ENCODE measurements at places on chromosomes 4 and X.
A peak's percentile ranks its signal among the peaks of the same experiment; 100 is the strongest.

DNA sequence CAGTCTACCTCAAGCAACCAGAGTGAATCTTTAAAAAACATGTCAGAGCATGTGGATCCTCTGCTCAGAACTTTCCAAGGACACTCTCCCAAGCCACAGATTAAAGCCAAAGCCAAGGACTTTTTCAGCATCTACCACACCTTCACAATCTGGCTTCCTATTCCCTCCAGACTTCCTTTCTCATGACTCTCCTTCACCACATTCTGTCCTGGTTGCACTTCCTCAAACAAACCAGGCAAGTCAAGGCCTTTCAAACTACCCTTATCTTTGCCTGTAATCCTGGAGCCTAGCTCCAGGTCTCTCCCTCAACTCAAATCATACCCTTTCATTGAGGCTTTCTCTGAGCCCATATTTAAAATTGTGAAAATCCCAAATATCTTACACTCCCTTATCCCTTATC is 191.6 kb upstream of the GALNTL6 start:
- no peak for DNase-seq

DNA sequence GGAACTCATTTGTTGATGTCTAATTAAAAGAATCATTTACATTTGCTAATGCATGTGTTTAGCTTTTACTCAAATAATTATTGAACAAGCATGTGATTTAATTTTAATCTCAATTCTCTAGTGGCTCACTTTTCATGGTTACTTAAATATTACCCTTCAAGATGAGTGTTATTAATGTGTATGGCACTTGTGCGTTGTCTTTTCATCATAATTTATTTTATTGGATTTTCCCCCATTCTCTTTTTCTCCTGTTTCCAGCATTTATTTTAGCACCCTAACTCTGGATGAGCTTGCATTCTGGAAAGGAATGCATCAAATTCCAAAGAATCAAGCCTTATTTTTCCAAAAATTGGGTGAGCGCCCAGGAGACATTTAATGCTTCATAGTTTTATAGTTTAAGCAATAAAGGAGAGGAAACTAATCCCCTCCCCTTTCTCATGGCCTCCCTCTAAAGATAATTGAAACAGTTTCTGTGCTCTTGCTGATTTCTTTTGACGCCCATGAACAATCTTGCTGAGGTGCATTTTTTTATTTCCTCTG is 191.1 kb upstream of the FAT4 start:
- peak; percentile 72 for DNase-seq

DNA sequence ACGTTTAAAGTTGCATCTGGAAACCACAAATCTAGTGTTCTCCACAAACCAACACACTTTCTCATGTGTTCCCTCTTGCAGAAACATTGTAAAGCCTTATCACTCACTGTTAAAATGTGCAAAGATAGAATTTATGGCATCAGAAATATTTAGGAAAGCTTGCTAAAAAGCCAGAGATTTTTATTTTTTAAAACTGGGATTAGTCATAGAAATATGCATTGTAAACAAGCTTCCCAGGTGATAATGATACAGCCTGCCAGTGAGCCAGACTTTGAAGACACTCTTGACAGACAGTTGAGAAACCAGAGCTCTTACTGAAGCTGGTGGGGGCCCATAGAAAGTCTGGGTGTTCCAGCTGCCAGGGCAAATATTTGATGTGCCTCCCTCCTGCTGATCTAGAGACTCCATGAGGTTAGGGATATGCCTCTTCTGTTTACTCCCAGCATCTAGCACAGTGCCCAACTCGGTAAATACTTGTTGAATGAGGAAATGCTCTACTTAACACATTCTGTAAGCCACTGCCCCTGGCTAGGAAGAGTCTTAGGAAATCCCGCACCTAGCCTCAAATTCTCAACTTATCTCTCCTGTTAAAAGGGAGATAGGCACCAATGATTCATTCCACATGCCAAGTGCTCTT is 179.0 kb upstream of the RASGEF1B start:
- no peak for DNase-seq

DNA sequence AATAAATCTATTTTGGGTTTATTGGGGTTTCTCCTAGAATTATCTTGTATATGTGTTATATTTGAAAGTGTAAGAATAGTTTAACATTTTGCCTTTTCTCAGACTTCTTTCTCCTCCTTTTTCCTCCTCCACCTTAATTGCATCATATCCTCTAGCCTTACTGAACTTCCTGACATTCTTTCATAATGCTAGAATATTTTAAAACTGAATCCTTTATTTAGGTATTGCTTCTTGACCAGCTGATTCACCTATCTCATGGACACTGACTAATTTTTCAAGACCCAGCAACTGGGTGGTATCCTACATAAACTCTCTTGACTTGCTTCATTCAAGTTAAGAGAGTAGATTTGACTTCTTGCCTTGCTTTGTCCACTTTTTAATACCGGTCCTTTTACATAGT is 1508.9 kb downstream of the STIM2 start:
- DNase-seq, result no peak

DNA sequence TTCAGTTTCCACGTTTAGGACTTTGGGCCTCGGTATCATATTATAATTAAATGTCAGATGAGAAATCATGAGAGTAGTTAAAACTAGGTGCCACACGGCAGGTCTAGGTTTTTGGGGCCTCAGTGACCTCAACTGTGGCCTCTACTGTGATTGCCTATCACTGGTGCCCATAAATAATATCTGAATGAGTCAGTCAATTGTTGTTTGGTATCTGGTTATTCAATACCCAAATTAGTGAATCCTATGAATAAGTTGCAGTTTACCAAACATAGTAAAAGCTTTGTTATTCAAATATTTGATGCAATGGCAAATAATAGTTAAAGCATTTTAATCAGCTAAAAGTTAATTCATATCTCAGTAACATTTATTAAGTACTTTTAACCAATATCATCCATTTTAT is 188.8 kb downstream of the PPP3CA start:
- no peak for DNase-seq

- DNase-seq, result no peak
Measured at GRCh38 chrX:93169771-93170170, 503.6 kb downstream of the NAP1L3 start.

DNA sequence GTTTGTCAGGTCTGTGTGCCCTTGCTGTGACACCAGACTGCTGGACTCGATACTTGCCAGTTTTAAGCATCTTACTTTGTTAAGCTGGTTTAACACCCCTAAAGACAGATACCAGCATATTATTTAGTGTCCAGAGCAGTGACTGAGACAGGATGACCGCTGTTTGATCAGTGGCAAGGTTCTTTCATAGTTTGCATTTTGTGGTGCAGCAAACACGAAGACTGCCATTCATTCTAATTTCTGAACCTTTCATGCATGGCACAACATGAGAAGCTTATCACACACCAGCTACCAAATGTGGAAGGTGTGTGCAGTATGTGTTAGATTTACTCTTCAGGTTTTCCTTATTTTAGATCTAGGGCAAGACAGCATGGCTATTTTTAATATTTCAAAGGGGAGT is 28.2 kb downstream of the JADE1 start:
- DNase-seq, result no peak

- DNase-seq, result no peak
Measured at GRCh38 chr4:158728236-158728635, 5.0 kb upstream of the PPID start.

- DNase-seq, result no peak
Measured at GRCh38 chr4:17512973-17513665, 1.2 kb upstream of the QDPR start.

GRCh38 chrX:69307756-69308155 is 142.5 kb upstream of the PJA1 start:
- no peak for DNase-seq

All from fibroblast of skin of left biceps (primary cell).